ENCODE measurements at places on chromosomes 11 and 22. TPM values are rescaled to one million over a fixed set of nuclear protein-coding genes. Genes with fewer than 3 reads are reported as not detected.

DNA sequence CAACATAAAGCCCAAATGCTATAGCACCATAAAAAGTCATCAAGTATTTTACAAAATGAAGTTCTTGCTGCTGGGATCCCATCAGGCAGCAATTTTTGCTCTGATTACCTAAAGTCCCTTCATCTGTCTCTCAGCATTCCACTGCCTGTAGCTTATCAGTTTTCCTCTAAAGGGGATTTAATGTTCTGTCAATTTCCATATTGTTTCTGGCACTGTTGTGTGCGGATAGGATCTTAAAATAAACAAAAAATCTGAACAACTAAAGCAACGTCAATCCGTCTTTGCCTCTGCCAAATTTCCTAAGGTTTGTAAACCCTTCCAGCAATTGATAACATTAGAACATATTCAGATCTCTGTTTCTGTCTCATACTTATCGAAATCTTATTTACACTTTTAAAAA lies 1126.3 kb upstream of the RAG2 start:
- H3K4me3 ChIP-seq, result no peak overlapping the region
- H3K27ac ChIP-seq, result no peak overlapping the region
- no peaks in the 10 kb centered on the region for H3K36me3 ChIP-seq
- DNase-seq, result no peak

DNA sequence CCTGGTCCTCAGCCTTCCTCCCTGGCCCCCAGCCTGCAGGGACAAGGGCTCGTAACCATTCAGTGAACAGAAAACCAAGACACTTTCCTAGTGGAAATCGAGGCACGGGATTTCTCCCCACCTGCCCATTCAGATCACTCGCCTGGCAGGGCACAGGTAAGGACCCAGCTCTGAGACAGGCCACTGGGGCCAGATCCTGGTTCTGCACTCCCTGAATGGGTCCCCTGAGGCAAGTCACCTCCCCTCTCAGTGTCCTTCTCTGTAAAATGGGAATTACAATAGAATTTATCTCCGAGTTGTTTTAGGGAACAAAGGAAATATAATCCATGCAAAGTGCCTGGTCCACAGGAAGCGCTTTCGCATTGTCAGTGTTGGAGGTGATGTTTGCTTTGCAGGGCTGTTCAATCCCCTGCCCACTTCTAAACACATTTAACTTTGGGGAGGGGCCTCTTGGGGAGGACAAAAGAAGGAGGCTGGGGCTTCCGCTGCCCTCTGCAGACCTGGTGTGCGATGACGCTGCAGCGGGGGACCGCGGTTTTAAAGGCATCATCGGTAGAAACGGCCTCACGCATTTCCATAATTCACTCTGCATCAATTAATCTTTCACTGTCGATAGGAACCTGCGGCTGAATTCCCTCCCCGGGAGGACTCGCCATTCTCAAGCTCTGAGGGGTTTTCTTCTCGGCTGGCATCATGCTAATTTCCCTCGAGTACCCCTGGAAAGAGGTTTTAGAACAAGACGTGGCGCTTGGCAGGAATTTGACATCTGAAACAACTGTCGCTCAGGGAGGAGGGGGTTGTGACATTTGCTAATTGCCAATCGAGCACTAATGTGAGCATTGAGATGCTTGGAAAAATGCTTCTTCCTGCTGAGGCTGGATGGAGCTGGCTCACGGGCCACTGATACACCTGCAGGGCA lies 70.4 kb upstream of the FGF3 start:
- peaks cover 70% of the 10 kb centered on the region for H3K27me3 ChIP-seq
- H3K4me1 ChIP-seq, result peaks cover 26% of the 10 kb centered on the region
- no peak overlapping the region for H3K27ac ChIP-seq
- H3K4me3 ChIP-seq, result no peak overlapping the region

RHOD gene
- 122 TPM for total RNA-seq

GRCh38 chr22:49305966-49306631 lies 521.6 kb downstream of the BRD1 start:
- H3K27ac ChIP-seq, result no peak overlapping the region
- no peaks in the 10 kb centered on the region for H3K36me3 ChIP-seq
- H3K27me3 ChIP-seq, result no peaks in the 10 kb centered on the region
- DNase-seq, result no peak

CATSPER1 gene
- not detected for total RNA-seq

MGAT3 gene
- total RNA-seq, result 0.26 TPM

AQP11 gene
- not detected for total RNA-seq

DNA sequence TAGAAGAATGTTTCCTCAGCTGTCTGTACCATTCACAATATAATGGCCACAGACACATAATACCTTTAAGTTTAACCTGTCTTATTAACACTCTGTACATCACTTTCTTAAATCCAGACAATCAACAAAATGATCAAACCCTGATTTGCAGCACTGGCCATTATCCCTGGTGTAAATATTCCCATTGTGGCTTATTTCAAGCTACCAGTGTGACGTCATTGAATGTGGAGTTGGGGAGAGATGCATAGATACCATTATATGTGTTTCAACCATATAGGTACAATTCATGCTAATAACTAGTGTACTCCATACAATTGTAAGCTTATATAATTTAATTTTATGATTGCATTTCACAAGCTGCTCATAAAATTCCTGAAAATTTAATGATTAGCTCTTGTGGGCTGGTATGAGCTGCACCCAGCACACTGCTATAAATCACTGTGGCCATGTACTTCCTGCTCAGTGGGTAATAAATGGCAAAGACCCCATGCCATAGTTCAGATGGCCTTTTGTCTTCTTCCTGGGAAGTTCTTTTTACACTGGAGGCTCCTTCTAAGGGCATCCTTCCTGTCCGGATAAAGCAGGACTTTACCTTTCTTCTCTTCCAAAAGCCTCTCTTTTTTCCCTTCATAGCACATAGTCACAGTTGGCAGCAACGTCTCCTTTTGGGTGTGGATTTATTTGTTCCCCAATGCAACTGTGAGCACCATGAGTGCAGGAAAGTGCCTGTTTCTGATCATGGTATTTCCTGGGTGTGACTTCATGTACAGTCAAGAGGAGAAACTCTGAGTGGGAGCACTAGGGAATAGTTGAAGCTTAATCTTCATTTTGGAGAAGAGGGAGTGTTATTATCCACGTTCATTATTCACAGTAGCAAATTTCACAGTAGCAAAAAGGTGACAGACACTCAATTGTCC lies 87.8 kb downstream of the MIAT start:
- no peaks in the 10 kb centered on the region for H3K36me3 ChIP-seq
- no peaks in the 10 kb centered on the region for H3K27me3 ChIP-seq
- H3K4me3 ChIP-seq, result no peak overlapping the region
- no peaks in the 10 kb centered on the region for H3K4me1 ChIP-seq

TRIM51 gene
- not detected for total RNA-seq

DNA sequence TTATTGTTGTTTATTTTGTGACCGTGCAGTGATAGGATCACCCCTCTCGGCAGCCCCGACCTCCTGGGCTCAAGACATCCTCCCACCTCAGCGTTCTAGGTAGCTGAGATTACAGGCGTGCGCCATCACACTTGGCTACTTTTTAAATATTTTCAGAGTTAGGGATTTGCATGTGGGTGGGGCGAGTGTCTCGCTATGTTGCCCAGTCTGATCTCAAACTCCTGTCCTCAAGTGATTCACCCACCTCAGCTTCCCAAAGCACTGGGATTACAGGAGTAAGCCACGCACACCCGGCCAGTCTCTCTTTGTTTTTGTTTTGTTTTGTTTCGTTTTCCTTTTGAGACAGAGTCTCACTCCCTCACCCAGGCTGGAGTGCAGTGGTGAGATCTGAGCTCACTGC lies 1.2 kb upstream of the INTS5 start:
- no peaks in the 10 kb centered on the region for H3K36me3 ChIP-seq
- no peak for DNase-seq
- H3K27me3 ChIP-seq, result no peaks in the 10 kb centered on the region
- no peak overlapping the region for H3K4me3 ChIP-seq
- H3K4me1 ChIP-seq, result peaks cover 21% of the 10 kb centered on the region
- H3K27ac ChIP-seq, result no peak overlapping the region

MOV10L1 gene
- total RNA-seq, result 0.06 TPM

- no peaks in the 10 kb centered on the region for H3K4me1 ChIP-seq
- no peak for DNase-seq
- no peak overlapping the region for H3K27ac ChIP-seq
- H3K36me3 ChIP-seq, result no peaks in the 10 kb centered on the region
These were observed 26.4 kb upstream of the PPFIA1 start for GRCh38 chr11:70243912-70244652.

DNA sequence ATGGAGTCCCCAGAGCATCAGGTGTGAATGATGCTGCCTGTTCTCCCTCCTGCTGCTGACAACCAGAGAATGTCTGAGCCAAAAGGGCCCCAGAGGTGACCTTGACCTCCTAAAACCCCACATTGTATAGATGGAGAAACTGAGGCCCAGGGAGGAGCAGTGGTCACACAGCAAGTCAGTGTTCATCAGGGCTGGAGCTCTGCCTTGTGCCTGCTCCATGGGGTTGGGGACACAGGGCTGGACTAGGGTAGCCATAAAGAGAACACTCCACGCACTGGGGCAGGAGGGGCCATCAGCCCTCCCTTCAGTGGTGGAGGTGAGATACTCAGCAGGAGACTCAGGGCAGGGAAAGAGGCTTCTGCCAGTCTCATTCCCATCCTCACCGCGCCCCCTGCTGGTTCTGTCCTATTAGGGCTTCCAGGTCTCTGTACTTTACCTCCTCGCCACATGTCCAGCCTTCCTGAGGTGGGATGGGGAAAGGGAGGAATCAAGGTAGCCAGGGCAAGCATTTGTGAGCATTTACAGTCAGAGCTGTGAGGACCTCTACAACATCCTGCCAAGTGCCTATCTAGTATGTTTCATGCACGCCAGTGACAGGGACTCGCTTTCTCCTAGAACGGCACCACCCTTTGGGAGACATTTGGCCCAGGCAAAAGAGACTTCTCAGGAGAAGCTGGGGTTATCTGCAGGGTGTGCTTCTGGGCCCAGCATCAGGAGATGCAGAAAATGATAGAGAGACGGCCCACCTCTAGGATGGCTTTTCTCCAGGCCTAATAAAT lies 43.2 kb downstream of the NEU3 start:
- H3K27ac ChIP-seq, result no peak overlapping the region
- no peaks in the 10 kb centered on the region for H3K36me3 ChIP-seq
- no peak overlapping the region for H3K4me3 ChIP-seq
- no peak for DNase-seq
- no peaks in the 10 kb centered on the region for H3K27me3 ChIP-seq
- peaks cover 4% of the 10 kb centered on the region for H3K4me1 ChIP-seq

GGT5 gene
- total RNA-seq, result 26.5 TPM

GRCh38 chr11:116928102-116928777 lies 90.8 kb upstream of the APOA1 start:
- H3K36me3 ChIP-seq, result peaks cover 28% of the 10 kb centered on the region
- DNase-seq, result no peak
- H3K27me3 ChIP-seq, result no peaks in the 10 kb centered on the region
- H3K4me1 ChIP-seq, result peaks cover 47% of the 10 kb centered on the region

DNA sequence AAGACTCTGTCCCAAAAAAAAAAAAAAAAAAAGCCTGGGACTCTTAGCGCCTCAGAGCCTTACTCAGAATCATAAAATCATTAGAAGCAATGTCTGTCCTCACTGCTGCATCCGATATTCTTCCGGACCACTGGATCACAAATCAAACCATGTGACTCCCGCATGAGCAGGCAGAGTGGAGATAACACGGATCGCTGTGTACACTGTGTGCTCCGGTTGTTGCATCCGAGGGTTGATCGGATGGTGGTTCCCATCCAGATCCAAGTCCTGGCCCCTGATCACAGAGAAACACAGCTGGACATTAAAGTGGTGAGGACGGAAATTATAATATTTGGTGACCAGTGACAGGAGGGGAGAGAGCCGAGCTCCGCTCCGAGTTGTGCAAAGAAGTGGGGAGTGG lies 9.7 kb upstream of the TXNRD2 start:
- no peak overlapping the region for H3K4me3 ChIP-seq
- DNase-seq, result no peak
- no peak overlapping the region for H3K27ac ChIP-seq
- H3K4me1 ChIP-seq, result peaks cover 10% of the 10 kb centered on the region
- H3K27me3 ChIP-seq, result no peaks in the 10 kb centered on the region
- peaks cover 15% of the 10 kb centered on the region for H3K36me3 ChIP-seq

WNT11 gene
- 0.50 TPM for total RNA-seq

DNA sequence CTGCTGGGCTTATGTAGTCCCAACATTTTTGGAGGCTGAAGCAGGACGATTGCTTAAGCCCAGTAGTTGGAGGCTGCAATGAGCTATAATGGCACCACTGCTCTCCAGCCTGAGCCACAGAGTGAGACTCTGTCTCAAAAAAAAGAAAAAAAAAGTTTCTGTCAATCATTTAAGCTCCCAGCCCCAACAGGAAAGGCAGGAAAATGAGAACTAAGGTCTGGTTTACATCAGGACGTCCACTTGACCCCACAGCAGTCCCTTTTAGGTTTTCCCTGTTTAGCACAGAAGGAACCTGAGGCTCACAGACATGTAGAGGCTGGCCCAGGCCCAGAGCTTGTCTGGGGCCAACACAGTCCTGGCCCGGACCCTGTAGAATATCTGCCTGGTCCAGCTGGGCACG lies 9.2 kb upstream of the TTLL1 start:
- no peaks in the 10 kb centered on the region for H3K27me3 ChIP-seq
- H3K36me3 ChIP-seq, result no peaks in the 10 kb centered on the region
- no peak overlapping the region for H3K4me3 ChIP-seq
- no peak overlapping the region for H3K27ac ChIP-seq
- H3K4me1 ChIP-seq, result peaks cover 5% of the 10 kb centered on the region

- H3K4me1 ChIP-seq, result no peaks in the 10 kb centered on the region
- H3K36me3 ChIP-seq, result no peaks in the 10 kb centered on the region
- peaks cover 59% of the 10 kb centered on the region for H3K27me3 ChIP-seq
- DNase-seq, result no peak
- H3K27ac ChIP-seq, result no peak overlapping the region
These were observed 90.6 kb downstream of the GAB4 start for GRCh38 chr22:16917144-16918003.

- no peaks in the 10 kb centered on the region for H3K27me3 ChIP-seq
- no peaks in the 10 kb centered on the region for H3K4me1 ChIP-seq
- no peak overlapping the region for H3K4me3 ChIP-seq
- no peak overlapping the region for H3K27ac ChIP-seq
These were observed 294.4 kb downstream of the DDX10 start for GRCh38 chr11:108959105-108959761.

DNA sequence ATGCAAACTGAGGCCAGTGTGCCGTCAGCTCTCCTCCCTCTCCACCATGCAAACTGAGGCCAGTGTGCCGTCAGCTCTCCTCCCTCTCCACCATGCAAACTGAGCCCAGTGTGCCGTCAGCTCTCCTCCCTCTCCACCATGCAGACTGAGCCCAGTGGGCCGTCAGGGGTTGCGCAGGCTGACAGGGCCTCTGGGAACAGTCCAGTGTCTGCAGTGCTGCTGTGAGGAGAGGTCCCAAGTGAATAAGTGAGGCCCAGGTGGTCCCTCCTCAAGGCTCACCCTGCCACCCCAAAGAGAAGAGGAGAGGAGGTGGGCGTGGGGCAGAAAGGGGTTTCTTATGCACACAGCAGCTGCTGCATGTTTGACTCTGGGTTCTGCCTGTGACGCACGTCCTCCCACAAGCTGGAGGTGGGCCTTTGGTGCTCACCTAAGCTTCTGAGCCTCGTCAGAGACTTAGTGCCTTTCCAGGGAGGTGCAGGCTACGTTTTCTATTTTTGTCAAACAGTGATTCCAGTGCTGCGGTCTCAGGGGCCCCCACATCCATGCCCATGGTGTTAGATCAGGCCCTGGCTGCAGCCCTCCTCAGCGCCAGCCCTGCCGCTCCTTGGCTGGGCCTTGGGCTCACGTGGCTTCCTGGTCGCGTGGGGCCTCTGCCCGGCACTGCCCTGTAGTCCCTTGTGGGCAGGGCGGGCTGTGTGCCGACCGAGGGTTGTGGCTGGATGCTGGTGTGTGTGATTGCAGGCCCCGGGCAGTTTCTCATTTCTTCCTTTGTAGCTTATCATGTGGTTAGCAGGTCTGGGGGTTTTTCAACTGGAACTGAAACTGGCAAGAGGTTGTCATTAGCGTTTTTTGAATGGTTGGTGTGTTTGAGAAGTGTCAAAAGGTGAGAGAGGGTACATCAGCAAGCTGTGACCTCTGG lies 7.1 kb downstream of the TPCN2 start:
- no peaks in the 10 kb centered on the region for H3K4me1 ChIP-seq
- no peak for DNase-seq
- H3K27me3 ChIP-seq, result no peaks in the 10 kb centered on the region
- H3K27ac ChIP-seq, result peak overlapping the region; percentile 21
- H3K4me3 ChIP-seq, result no peak overlapping the region

OR52I1 gene
- total RNA-seq, result not detected

All from esophagus squamous epithelium (tissue), 5 donors.